NCI-H774 (cell line): ENCODE measurements at places on chromosomes 2 and 18.
A peak's percentile ranks its signal among the peaks of the same experiment; 100 is the strongest.

DNA sequence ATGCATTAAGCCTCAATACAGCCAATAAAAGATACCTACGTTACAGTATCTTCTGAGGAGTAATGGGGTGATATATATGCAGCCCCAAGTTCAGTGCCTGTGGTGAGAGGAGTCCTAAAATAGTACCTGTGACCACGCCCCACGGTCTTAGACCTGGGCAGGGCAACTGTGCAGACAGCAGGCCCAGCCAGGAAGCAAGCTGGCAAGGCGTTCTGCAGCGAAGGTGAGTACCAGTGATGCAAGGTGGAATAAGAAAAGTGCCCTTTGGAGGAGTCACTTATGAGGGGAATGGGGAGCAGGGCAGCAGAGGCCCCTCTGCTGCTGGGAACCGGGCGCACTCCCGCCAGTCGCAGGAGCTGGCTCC lies 12.7 kb upstream of the MAP3K2 start:
- no peak for DNase-seq

DNA sequence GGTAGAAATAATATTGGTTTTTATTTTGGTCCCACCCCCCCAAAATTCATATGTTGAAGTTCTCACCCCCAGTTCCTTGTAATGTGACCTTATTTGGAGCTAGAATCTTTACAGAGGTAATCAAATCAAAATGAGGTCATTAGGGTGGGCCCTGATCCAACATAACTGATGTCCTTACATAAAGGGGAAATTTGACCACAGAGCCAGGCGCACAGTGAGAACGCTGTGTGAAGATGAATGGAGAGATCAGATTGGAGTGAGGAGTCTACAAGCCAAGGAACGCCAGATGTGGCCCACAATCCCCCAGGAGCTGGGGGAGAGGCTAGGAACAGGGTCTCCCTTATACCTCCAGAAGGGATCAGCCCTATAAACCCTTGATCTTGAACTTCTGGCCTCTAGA lies 31.6 kb upstream of the TRIB2 start:
- DNase-seq: no peak

GRCh38 chr2:240419723-240420122 lies 15.7 kb upstream of the GPC1 start:
- no peak for DNase-seq

- DNase-seq: no peak
Observed at GRCh38 chr2:237574467-237574866, 8.1 kb downstream of the PRLH start.

- peak; percentile 37 for DNase-seq
Observed at GRCh38 chr2:121080013-121080772, 204.8 kb downstream of the TFCP2L1 start.

GRCh38 chr18:22086973-22087372 lies 82.4 kb upstream of the GATA6 start:
- DNase-seq: no peak

DNA sequence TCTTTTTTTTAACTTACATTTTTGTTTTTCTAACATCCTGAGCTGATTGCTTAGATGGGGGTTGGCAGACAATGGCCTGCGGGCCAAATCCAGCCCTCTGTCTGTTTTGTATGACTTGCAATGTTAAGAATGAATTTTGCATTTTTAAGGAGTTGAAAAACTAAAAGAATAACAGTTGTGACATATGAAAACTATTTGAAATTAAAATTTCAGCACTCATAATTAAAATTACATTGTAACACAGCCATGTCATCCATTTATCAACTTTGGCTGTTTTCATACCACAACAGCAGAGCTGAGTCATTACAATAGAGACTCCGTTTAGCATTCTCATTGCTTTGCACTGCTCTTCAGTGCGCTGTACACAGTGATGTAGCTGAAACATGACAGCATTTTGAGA lies 94.1 kb upstream of the MC4R start:
- DNase-seq: no peak

DNA sequence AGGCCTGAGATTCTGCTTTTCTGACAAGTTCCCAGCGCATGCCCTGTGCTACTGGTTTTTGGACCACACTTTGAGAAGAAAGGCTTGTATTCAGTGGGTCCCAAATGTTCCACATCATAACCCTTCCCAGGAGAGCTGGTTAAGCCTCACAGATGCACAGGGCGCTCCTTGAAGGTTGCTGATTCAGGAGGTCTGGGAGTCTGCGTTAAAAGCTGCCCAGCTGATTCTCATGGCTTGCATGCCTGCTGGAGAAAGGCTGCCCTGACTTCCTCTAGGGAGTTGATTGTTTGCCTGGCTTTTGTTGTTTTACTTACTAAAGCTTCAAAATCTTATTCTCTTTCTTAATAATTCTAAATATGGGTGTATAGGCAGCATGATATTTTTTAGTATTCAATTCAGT lies 20.7 kb downstream of the CRYGD start:
- no peak for DNase-seq

DNA sequence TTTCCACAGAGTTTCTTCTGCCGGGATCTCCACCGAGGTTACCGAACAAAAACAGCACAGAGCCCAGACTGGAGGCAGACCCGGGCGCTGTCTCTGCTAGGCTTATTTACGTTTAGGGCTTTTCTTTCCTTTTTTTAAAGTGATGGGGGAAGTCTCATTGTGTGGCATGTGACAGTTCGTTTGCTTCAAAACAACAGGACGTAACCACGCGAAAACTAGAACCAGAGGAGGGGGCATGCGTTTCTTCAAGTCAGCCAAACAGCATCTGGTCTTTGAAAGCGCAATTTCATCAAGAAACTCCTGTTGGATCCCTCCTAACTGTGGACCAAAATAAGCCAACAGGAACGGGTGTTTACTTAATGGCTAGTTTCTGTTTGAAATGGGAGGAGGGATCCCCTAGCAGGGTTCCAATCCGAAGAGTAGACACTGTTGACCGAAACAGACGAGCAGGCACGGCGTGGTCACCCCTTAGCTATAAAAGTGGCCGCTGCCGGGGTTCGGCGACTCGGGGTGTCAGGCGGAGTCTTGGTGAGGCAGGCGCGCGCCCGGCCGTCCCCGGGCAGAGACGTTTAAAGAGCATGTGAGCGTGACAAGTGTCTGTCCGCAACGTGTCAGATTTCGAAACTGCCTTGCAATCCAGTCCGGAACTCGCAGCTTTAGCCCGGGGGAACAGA lies 997 bp upstream of the TGIF1 start:
- no peak for DNase-seq

- no peak for DNase-seq
Observed at GRCh38 chr2:229993236-229993635, 70.9 kb downstream of the FBXO36 start.

GRCh38 chr2:28624793-28625701 lies 126.6 kb upstream of the PPP1CB start:
- no peak for DNase-seq

- DNase-seq: no peak
Observed at GRCh38 chr2:120433816-120434290, 87.9 kb downstream of the INHBB start.

- no peak for DNase-seq
Observed at GRCh38 chr2:150811259-150811855, 323.9 kb upstream of the RND3 start.

- DNase-seq: no peak
Observed at GRCh38 chr2:217326238-217327022, 466.6 kb upstream of the TNP1 start.

DNA sequence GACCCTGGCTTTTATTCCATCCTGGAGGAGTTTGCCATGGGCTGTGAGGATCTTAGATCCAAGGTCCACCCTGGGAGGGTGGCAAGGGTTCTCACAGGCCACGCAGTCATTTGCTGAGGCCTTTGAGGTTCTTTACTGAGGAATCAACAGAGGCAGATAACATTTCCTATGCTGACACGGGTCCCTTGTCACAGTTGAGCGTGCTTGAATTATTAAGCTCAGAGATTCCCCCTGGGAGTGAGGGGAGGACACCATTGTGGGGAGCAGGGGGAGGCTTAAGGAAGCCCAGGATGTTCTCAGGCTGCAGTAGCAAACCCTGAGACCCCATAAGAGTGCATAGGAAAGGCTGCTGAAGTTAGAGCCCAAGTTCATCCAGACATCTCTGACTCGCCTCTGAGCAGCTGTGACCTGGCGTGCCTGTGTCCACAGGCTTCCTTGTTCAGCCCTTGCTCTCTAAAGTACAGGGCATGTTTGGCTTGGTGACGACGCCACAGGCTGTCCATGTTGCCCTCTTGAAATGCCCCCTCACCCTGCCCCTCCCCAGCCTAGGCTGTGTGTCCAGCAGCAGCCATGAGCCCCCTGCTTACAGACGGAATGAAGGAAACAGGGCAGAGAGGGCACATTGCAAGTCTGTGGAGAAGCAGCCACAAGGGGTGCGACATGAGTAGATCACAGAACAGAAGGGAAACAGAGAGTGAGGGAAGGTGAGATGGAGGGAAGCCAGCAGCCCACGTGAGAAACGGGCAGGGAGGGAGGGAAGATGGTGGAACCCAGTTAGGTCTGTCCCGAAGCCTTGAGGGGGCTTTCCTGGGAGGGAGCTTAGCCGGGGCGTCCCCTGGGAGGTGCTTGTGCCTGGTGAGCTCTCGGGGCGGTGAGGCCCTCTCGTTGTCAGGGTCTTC lies 34.0 kb downstream of the NAPG start:
- no peak for DNase-seq

DNA sequence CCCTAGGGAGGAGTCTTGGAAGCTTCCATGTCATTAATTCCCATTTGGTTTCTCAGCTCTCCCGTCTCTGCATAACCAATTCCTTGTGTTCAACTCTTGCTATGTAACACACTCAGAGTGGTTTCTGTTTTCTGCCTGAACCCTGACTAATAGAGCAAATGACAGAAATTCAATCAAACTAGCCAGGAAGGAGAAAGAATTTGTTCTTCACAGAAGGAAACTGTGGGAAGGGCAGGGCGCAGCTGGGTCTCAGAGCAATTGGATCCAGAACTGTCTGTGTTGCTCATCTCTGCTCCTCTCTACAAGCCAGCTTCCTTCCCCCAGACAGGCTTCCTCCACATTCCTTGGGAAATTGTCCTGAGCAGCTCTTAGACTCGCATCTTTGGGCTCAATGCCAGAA lies 269.8 kb downstream of the TNS1 start:
- no peak for DNase-seq

- DNase-seq: no peak
Observed at GRCh38 chr2:69583321-69583833, 60.2 kb downstream of the AAK1 start.

- no peak for DNase-seq
Observed at GRCh38 chr2:39541011-39541930, 104.2 kb upstream of the MAP4K3 start.

DNA sequence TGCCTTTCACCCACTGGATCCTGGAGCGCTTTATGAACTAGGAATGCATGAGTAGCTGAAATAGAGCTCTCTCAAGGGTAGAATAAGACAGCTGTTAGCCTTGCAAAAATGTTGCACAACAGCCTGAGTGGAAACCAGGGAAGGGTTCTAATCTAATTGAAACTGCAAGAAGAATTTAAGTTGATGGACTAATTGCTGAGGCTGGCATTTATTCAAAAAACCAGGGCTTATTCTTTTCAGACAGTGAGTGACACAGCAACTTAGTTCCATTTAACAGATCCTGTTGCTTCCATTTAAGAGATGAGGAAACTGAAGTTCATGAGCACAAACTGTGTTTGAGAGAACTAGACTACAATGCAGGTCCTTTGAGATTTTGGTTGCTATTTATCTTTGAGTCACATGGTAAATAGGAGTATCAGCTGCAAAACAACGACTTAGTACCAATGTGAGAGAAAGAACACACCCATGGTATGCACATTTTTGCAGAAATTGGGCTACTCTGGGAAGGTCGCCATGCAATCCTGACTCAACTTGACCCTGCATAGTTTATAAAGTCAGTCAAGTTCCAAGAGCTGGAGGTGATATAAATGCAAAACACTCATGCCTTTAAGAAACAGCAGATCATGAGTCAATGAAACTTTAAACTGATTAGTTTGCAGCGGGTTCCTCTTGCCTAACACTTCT lies 76.4 kb upstream of the PARD3B start:
- DNase-seq: no peak

GRCh38 chr18:3152294-3152693 lies 67.5 kb downstream of the MYOM1 start:
- no peak for DNase-seq

DNA sequence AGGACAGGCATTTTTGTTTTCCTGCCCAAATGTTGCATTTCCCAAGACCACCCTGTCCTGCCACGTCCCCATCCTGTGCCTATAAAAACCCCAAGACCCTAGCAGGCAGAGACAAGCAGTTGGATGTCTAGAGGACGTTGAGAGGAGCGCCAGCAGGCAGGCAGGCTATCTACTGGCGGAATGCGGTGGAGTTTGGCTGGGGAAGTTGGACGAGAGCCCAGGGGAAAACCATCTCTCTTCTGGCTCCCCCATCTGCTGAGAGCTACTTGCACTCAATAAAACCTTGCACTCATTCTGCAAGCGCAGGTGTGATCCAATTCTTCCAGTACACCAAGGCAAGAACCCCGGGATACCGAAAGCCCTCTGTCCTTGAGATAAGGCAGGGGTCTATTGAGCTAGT lies 72.5 kb downstream of the ARL6IP6 start:
- DNase-seq: no peak

DNA sequence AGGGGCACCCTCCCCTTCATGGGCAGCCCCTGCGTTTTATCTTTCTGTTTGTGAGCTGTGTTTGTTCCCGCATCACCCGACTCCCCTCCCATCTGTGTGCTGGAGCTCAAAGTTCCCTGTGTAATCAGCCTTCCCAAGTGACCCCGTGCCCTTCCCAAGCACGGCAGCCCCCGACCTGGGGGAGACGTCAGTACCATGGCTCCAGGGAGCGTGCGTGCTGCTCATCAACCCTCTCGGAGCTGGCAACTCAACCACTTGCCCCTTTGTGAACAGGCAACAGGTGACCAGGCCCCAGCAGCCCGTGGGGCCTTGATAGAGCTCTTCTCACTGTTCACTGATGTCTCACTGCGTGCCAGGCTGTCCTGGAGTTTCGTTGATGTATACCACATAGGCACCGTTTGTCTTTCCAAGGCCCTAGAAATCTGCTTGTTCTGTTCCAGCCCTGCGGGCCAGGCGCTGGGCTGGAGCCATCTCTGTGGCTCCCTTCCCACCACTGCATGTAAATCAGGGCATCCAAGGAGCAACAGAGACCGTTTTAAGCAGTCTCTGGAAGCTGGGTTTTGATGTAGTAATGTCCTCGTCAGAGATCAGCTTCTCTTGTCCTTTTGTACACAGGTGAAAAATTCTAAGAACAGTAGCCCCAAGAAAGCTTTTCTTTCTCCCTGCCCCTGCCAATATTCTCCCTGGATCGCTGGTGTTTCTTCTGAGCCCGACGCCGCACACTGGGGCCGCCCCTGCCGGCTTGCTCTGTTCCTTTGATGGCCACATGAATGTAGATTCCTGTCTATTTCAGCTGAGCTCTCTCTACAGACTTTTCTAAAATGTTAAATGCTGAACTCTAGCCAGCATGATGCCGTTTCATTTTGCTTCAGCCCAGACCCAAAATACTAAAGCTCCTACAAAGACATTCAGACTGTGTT lies 107.0 kb upstream of the PTPRM start:
- no peak for DNase-seq
